Epithelial cell of esophagus (primary cell): ENCODE measurements at places on chromosomes 1 and 21.
A peak's percentile ranks its signal among the peaks of the same experiment; 100 is the strongest.

DNA sequence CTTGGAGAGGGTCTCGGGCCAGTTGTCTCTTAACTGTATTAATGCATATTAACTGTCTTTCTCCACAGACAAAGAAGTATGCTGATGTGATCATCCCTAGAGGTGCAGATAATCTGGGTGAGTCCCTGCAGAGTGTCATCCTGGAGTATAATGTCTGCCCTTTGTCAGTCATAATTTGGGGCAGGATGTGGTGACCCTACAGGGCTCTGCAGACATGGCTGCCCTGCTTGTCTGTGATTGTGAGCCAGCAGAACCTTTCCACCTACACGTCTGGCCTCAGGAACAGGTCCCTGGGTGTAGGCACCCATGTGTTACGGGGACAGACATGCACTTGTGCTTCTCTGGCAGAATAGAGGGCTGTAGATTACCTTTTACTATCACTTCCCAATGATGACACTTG lies 78.4 kb downstream of the UCK2 start:
- DNase-seq = no peak

- peak; percentile 23 for DNase-seq
Observed at GRCh38 chr1:71695821-71696220, 586.5 kb downstream of the NEGR1 start.

DNA sequence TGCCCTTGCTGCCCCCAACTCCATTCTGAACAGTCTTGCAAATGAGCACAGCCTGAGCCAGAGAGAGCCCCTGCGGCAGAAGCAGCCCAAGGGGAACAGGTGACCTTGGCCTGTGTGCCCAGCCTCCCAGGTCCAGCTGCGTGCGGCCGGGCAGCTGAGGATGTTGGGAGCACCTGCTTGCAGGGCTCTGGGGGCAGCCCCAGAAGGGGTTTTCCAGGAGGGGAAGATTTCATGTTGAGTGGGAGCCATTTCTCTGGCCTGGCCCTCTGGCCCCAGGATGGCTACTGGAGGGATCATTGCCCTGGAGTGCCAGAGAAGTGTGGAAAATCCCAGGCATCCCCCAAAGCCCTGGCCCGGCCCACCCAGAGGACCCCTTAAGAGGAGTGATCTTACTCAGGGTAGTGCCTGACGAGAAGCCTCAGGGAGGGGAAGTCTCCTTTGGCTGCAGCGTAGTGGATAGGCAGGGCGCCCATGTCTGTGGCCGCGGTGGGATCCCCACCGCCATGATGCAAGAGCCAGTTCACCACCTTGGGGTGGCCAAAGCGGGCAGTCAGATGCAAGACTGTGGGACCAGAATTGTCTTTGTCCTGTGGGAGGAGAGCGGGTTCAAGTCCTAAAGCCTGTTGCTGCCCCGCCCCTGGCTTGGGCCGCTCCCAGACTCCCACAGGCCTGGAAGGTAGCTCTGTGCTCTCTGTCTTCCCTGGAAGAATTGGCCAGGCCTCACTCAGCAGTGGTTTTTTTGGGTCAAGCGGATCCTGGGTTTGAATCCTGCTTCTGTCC lies 20.6 kb upstream of the RNU1-4 start:
- no peak for DNase-seq

GRCh38 chr1:227094249-227094966 lies 154.3 kb downstream of the COQ8A start:
- DNase-seq = no peak

GRCh38 chr1:1237874-1238701 lies 6.1 kb downstream of the B3GALT6 start:
- DNase-seq = peak; percentile 37

DNA sequence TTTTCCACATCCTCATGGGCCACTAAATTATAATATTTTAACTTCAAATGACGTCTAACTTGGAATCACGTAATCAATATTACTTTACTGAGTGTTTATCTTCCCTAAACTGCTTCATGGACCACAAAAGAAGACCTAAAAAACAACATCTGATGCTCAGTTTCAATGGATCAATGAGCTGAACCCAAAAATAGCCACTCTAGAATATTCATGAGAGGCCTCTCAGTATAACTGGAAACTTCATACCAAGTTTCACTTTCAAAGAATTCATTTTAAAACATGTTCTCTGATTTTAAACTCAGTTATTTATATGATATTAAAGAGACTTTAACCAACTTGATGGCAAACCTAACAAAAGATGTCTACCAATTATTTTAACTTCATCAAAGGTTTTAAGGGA lies 23.7 kb upstream of the TIAM1 start:
- no peak for DNase-seq

GRCh38 chr1:226973898-226974543 lies 33.9 kb downstream of the COQ8A start:
- DNase-seq = peak; percentile 69

GRCh38 chr1:117284399-117285215 lies 73.9 kb upstream of the VTCN1 start:
- peak; percentile 79 for DNase-seq

DNA sequence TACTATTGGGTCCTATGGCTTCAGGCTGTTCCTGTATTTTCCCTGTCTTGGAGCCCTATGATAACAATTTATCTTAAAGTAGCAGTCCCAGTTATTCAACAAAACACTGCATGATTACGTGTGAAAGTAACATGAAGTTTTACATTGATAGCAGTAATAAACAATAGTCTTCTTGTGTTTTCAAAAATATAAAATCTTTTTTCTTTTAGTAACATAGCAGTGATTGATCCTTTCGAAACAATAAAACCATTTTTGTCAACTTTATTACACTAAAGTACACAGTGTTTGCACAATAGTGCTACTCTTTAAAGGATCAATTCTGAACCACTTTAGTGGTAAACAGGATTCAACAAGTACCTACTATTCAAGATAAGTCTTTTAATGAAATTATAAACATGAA lies 90.6 kb downstream of the GPATCH2 start:
- DNase-seq = no peak

GRCh38 chr1:244064621-244065020 lies 13.5 kb downstream of the ZBTB18 start:
- no peak for DNase-seq

- peak; percentile 93 for DNase-seq
Observed at GRCh38 chr21:27570306-27570868, 603.5 kb upstream of the ADAMTS5 start.

DNA sequence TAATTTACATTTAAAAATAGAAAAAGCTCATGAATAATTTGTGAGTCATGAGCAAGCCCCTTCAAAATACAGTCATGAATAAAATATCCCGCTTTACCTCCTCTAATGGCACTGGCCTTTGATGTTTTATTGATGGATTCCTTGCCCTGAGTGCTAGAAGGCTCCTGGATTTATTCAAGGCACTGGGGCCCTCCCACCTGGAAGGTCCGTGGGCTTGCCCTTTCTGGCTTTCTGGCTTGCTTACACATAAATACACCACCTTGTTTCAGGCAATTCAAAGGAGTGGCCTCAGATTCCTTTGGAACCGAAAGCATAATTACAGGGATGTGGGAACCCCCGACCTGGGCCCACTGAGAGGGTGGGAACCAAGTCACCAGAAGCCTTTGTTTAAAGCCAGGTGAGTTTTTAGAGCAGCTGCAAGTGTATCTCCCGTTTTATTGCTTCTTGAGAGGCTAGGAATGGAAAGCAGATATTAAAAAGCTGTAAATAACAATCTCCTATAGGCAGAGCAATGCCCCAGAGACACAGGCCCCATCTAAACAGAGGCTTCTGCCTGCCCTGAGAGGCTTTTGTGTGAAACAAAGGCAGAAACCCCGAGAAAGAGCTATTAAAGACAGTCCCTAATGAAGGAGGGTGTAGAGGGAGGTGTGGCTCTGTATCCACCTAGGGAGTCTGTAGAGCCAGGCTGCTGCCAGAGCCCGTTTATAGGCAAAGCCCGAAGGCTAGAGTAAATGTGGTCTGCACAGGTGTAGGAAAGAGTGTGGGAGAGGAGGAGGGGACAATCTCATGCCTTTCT lies 126.4 kb downstream of the FAM78B start:
- no peak for DNase-seq

- no peak for DNase-seq
Observed at GRCh38 chr1:4699376-4700301, 45.2 kb downstream of the AJAP1 start.

GRCh38 chr1:194161591-194161990 lies 975.2 kb upstream of the B3GALT2 start:
- DNase-seq = no peak

DNA sequence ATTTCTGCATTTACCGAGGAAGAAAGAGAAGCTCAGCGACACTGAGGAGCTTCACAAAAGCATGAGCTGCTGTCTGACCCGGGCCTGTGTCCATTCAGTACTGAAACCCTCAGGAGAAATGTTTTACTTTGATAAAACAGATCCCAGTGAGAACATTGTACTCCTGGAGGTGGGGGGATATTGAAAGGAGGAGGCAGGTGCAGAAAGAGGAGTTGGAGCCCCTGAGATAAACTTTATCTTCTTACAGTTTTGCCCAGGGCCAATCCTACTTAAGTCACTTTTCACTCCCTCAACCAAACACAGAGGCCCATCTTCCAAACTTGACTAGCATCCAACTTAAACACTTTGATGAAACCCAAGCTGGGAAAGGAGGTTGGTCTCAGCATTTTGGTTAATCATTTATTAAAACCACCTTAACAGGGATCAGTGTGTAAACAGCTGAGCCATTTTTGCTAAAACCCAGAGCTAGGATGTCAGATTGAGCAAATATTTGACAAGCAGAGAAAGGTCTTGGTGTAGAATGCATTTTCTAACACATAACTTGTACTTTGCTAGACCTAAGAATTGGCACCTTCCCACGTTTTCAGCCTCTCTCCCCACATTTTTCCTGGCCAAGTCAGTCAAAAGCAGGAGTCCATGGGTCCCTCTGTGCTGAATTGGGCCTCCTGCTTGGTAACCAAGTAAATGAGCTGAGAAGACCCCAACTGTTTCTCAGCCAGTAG lies 32.5 kb upstream of the SARS1 start:
- DNase-seq = no peak

DNA sequence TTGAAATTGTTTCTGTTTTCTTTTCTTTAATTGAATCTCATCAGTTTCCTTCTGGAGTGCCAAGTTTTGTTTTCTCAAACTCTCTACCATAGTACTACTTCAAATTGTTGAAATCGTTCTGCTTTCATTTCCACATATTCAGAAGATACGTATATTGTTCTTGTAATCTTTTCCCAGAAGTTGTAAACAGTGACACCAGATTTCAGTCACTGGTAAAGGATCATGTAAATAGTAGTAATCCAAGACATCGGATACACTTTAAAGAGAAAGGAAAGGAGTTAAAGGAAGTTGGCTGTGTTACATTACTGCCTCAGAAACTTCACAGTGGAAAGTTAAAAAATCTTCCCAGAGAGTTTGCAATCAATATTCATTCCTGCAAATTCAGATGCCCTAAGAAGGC lies 67.5 kb downstream of the RGL1 start:
- DNase-seq = no peak

- no peak for DNase-seq
Observed at GRCh38 chr21:46475296-46475695, 16.6 kb downstream of the DIP2A start.

DNA sequence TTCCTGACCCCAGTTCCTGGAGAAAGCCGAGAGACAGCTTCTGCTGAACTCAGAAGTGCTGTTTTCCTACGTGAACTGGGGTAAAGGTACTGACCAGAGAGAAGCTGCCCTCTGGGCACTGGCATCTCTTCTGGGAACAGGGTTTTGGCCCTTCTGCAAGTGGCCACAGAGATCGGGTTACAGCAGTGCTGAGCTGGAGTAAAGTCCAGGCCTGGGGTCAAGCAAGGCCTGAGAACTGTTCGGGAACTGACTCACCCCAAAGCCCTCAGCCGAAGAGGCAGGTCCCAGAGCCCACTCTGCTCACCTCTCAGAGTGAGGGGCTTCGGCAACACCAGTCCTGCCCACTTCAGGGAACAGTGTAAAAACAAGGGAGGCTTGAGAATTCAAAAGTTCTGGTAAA lies 177.2 kb upstream of the RUNX1 start:
- DNase-seq = no peak
